ENCODE measurements at places on chromosomes 13 and 19.
A peak's percentile ranks its signal among the peaks of the same experiment; 100 is the strongest.

DNA sequence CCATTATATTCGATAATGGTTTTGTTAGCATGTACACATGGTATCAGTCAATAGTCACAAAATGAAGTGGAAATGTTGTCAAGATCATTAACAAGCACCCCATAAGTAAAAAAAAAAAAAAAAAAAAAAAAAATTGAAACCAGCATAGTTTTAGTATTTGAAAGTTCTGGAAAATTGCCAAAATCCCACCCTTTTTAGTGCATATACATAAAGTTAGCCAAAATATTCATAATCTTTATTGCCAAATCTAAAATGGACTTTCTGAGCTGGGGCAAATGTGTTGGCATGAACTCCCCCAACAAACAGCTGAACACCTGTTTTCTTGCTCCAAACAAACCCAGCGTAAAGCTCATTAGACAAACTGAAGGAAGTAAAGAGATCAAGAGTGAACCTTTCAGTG lies 73.9 kb downstream of the MZT1 start:
- DNase-seq, result no peak

GRCh38 chr19:50554212-50554611 lies 14.0 kb downstream of the LRRC4B start:
- no peak for DNase-seq

- no peak for DNase-seq
Measured at GRCh38 chr13:65601855-65602254, 1628.3 kb downstream of the PCDH9 start.

DNA sequence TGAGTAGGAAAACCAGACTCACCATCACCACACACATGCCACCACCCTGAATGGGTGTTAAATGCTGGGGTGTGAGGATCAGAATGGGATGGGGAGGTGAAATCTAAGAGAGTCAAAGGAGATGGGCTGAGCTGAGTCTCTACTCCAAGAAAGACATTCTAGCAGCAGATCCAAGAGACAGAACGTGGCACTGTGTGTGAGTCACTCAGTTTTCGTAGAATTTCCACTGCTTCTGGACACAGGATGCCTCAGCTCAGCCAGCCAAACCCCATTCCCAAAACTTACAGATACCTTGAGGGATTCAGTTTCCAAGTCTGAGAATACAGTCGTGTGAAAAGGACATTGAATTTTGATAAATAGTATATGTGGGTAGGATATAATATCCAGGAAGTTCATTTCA lies 7.3 kb upstream of the CYP2A7 start:
- no peak for DNase-seq

DNA sequence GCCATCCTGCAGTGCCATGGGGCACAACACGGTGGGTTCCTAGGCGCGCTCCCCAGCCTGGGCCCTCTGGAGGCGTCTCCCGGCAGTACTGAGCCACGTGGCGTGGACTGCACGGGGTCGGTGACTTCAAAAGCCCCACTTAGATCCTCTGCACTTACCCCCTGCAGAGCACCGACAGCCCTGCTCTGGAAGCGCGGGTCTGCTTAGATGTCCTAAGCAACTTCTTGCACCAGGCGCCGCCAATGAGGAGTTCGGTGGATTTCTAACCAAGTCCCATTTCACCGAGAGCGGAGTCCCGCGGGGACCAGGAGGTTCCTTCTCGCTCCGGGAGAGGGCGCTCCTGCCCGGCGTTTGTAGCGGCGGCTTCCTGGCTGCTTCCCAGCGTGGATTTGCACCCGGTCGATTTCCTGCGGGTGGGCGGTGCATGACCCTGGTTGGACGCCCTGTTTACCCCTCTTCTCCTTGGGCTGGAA lies 25.2 kb upstream of the ZNF845 start:
- DNase-seq, result peak; percentile 1

DNA sequence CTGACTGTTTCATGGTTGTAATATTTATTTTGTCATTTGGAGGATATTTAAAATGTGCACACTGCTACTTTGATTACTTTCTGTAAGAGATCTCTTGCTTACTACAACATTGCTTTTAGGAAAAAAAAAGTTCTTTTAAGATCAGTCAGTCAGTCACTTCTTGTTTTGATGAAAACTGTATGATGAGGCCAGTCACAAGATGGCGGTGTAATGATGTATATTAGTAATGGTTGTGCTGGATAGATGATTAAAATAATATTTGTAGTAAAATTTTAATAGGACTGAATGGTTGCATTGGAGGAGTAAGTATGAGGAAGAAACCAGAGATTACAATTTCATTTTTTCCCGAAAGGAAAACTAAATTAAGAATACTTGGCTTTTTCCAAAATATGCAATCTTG lies 2411.1 kb downstream of the PCDH9 start:
- DNase-seq, result no peak

GRCh38 chr13:112726016-112726767 lies 36.4 kb downstream of the ATP11A start:
- no peak for DNase-seq

GRCh38 chr13:101869553-101869952 lies 417.1 kb downstream of the ITGBL1 start:
- DNase-seq, result no peak

GRCh38 chr19:16125737-16126495 lies 14.2 kb downstream of the RAB8A start:
- DNase-seq, result no peak

- DNase-seq, result no peak
Measured at GRCh38 chr13:31081316-31081715, 80.4 kb downstream of the HSPH1 start.

DNA sequence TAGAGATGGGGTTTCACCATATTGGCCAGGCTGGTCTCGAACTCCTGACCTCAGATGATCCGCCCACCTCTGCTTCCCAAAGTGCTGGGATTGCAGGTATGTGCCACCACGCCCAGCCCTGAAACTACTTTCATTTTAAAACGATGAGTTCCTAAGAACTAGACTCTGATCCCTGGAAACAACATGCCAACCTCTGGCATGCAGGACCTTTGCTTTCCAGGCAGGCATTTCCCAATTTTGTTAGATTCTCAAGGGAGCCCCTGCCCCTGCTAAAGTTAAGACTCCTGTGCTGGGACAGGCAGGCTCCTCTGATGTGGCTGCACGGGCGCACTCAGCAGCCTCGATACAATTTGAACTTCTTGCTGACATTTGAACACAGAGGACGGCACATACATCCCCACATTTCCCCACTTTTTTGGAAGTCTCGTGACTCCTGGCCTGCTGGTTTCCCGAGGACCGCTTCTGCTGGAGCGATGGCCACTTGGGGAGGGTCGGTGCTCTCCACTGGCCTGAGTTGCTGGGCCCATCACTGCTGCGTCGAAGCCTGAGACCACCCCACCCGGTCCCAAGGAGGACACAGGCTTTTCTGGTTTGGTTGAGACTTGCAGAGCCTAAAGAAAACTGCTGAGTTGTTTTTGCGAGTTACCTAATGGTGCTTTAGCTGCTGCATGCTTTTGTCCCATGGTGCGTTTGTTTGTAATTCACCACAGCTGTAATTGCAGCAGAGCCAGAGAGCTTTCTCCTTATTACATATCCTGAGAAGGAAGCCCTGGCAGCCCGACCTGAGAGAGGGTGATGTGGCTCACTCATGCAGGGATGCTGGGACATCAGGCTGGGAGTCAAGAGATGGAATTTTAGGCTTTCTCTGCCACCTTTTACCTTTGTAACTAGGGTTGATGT lies 8.2 kb downstream of the ATP11A start:
- DNase-seq, result no peak

GRCh38 chr19:5718579-5719273 lies 1.2 kb downstream of the LONP1 start:
- DNase-seq, result peak; percentile 78

DNA sequence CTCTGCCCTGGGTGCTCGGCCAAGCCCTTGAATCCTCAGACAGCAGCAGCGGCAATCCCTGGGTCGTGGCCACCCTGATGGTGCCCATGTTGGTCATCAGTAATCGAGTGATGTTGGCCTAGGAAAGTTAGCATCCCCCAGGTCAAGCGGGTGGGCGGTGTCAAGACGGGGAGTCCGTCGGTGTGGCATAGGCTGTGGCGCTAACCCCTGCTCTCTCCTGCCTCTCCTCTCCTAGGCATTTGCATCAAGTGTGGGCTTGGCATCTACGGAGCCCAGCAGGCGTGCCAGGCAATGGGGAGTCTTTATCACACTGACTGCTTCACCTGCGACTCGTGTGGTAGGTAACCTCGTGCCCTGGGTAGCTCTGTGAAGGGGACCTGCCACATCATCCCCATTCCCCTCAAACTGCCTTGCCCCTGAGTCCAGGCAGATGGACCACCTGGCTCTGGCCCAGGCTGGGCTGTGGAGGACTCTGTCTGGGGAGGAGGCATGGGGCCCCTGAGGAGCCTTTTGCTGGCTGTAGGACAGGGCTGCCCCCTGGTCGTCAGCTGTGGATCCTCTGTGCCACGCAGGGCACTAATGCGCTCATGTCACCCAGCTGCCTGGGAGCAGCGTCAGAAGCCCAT lies 8.7 kb downstream of the WTIP start:
- no peak for DNase-seq

DNA sequence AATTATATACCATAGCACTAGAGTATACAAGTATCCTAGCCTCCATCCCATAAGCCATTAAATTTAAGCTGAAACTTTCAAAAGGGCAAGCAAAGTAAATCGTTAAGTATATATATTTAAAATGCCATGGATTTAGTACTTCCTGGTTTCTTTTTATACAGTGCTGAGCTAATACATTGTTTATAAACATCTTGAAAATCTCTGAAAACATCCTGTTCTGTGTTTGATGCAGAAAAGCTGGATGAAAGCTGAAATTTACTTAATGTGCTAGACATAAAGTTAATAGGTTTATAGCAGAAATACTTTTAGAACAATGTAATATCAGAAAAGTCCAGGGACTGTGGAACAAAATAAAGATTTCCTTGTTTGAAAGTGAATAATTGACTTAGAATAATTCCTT lies 875.4 kb downstream of the SLITRK6 start:
- DNase-seq, result no peak

DNA sequence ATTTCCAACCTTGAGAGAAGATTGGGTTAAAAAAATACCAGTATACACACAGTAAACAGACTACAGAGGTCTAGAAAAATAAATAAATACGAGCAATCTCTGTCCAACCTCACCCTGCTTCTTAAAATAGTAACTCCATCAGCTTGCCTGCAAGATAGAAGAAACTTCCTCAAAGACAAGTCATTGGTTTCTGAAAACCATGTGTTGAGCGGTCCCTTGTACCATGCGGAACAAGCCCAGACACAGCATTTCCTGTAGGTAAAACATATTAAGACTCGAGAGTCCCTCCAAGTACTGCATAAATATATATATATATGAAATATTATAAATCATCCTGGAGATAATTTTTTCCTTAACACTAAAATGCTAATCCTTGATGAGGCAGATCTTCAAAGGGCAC lies 157.4 kb downstream of the MZT1 start:
- no peak for DNase-seq

- DNase-seq, result no peak
Measured at GRCh38 chr13:25200783-25201182, 28.7 kb upstream of the AMER2 start.

- no peak for DNase-seq
Measured at GRCh38 chr13:48491423-48492095, 41.3 kb downstream of the RCBTB2 start.

- DNase-seq, result no peak
Measured at GRCh38 chr13:26335158-26335557, 81.2 kb downstream of the CDK8 start.

DNA sequence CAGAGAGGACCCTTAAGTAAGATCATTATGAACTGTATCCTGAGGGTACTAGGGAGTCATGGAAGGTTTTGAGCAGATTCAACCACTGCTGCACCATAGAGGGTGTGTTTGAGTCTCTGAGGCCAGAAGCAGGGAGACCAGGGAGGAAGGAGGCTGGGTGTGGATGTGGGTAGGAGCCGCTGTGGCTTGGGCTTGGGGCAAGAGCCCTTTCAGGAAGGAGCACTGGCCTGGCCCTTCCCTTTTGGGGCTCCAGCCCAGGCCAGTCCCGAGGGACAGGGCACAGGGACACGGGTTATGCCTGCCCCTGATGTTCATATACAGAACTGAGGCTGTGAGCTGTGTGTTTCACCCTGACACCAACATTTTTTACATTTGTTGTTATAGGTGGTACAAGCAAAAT lies 7.2 kb downstream of the CIC start:
- no peak for DNase-seq

GRCh38 chr13:44969551-44970484 lies 19.5 kb downstream of the NUFIP1 start:
- DNase-seq, result no peak

- DNase-seq, result no peak
Measured at GRCh38 chr13:97220151-97220900, 1.8 kb upstream of the MBNL2 start.

DNA sequence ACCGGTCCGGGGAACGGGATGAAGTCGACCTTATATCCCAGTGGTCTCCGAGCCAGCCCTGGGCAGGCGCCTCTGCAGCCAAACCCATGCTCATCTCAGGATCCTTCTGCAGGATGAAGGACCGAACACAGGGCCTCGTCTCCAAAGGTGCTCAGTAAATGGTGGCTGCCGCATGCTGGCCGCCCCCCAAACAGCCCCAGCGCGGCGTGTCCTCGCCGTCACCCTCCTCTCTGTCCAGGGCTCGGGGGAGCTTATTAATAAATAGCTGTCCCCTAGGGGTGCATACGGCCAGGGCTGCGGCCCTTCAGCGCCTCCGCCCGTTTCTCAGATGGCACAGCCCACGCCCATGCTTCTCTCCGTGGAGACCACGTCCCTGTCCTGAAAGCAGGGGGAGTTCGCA lies 32.6 kb upstream of the SPACA7 start:
- DNase-seq, result no peak

GRCh38 chr19:11699931-11700794 lies 38.6 kb downstream of the ZNF823 start:
- no peak for DNase-seq

DNA sequence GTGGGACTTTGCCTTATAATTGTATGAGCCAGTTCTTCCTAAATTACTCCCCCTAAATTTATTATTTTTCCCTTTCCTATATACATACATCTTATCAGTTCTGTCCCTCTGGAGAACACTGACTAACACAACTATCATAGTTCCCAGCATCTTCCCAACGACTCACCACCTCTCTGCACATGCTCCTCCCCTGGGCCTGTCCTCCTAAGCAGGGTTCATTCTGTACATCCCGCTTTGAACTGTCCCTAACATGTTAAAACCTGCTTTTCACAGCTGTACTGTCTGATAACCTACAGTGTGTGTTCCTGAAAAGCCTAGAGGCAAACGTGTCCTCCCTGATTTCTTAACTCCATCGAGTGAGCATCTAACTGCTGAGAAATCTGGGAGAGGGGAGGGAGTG lies 141.7 kb downstream of the EFNB2 start:
- DNase-seq, result no peak

- no peak for DNase-seq
Measured at GRCh38 chr19:47725759-47726401, 12.7 kb downstream of the EHD2 start.

GRCh38 chr13:43232873-43233265 lies 209.5 kb downstream of the DNAJC15 start:
- DNase-seq, result no peak

- no peak for DNase-seq
Measured at GRCh38 chr13:50679321-50679720, 164.2 kb downstream of the DLEU7 start.

- DNase-seq, result no peak
Measured at GRCh38 chr13:23500849-23501248, 67.3 kb upstream of the SACS start.

GRCh38 chr13:35468195-35468594 lies 8.3 kb downstream of the MAB21L1 start:
- DNase-seq, result no peak

GRCh38 chr13:47413112-47413511 lies 516.3 kb upstream of the HTR2A start:
- DNase-seq, result no peak

- no peak for DNase-seq
Measured at GRCh38 chr13:47100214-47100853, 203.5 kb upstream of the HTR2A start.
